ENCODE measurements at places on chromosomes 2 and 18.

DNA sequence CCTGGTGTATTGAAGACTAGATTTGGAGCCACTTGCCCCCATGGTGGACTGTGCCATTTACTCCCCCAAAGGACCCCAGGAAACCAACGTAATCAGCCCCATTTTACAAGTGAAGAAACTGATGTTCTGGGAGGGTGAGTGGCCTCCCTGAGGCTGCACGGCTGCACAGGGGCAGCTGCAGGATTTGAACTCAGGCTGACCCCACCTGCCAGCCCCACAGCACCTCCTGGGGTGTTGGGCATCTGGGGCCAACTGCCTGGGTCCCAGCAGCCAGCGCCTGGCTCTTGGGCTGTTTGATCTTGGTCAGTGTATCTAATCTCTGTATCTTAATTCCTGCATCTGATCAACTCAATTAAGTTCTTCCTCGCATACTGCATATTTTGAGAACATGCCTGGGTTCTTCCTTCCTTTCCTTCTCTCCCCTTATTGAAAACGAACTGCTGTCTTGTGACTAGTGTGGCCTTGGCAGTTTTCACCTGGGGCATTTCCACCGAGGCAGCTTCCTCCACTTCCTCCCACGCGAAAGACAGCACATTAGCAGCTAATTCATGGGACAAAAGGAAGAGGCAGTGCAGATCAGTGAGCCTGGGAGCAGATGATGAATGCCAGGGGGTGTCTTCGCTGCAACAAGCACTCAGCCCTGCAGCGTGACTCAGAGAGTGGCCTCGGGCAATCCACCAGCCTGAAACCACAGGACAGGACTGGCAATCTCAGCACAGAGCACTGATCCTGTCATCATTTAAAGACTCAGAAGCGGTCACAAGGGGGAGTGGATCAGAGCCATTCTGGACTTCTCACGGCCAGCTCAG, 184.1 kb upstream of the RAB12 start:
- DNase-seq: no peak

DNA sequence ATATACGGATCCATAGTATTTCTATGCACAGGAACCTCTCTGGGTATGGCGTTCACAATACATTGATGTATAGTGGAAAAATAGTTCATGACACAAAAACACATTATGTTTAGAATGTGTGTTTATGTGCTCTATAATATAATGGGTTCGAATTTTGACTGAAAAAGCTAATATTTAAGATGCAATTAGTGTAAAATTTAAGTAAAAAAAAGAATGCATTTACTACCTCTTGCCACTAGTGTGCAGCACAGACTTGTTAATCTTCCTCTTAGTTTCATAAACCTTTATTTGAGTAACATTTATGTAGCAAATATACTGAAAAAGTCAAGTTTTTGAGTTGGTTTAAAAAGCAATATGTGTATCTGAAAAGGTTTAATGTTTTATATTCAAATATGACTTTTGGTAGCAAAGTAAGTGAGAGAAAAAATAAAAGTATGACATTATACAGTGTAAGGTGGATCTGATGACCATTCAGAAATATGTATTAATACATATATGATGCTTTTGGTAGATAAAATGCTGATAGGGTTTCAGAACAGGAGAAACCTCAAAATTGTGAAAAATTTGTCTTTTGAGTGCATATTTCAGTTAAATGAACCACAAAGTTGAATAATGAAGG, 49.4 kb downstream of the CCDC102B start:
- DNase-seq: no peak

DNA sequence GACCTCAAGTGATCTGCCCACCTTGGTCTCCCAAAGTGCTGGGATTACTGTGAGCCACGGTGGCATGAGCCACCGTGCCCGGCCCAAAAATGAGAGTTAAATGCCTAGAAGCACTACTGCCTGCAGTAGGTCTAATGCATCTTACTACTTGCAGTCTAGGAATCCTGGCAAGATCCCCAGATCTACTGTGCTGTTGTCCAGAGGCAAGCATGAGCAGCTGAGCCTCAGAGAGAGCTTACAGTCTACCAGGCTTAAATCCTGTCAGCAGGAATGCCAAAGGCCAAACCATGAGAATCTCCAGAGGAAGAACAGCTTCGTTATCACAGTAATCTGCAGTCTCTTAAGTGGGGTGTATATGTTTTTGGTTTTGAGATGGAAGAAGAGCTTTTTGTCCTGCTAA, 54.4 kb downstream of the XRCC5 start:
- DNase-seq: no peak

- DNase-seq: no peak
Observed at GRCh38 chr2:26302846-26303245, 43.1 kb upstream of the SELENOI start.

Measured in NCI-H1436 (cell line).